ENCODE measurements at places on chromosomes 1 and 21.

DNA sequence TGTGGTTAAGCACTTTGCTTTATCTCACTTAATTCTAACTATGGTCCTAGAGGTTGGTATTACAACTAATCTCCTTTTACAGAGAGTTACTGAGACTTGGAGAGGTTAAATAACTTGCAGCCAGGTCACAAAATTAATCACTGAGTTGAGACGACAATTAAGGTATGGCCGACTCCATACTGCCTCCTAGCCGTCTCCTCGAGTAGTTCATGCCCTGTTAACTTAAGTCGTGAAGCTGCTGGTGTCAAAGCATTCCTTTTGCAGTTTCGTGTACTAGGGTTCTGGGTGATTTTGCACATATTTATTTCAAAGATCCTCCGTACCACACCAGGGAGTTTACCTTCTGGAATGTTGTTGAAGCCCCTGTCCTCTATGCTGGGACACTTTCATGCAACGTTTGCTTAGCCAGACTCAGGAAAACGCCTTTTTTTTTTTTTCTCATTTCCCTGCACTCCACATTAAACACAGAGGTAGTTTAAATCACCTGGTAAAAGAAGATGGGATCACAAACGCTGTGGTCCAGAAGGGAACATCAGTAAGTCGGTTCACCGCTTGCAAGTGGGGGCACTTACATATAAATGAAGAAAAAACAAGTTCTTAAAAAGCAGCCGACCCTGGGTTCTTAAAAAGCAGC lies 570 bp upstream of the NEK7 start:
- peak; percentile 82 for DNase-seq

GRCh38 chr1:208885650-208886049 lies 641.5 kb upstream of the PLXNA2 start:
- no peak for DNase-seq

- no peak for DNase-seq
These were observed 7.4 kb downstream of the IFNAR1 start for GRCh38 chr21:33332143-33332542.

GRCh38 chr1:54742282-54742681 lies 22.0 kb downstream of the PARS2 start:
- no peak for DNase-seq

DNA sequence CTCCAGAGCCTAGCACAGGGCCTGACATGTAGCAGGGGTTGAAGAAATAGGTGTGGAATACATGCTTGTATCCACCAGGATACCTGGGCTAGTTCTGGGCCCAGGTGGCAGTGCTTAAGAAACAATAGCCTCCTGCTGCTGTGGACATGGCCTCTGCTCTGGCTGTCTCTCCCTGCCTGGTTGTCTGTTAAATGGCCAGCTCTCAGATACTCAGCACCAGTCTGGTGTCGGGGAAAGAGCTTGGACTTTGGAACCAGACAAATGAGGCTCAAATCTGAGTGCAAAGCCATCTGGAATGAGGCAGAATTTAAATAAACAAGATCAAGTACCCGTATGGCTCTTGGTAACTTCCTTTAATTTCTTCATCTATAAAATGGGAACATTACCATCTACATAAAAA lies 31.5 kb downstream of the SESN2 start:
- DNase-seq = no peak

DNA sequence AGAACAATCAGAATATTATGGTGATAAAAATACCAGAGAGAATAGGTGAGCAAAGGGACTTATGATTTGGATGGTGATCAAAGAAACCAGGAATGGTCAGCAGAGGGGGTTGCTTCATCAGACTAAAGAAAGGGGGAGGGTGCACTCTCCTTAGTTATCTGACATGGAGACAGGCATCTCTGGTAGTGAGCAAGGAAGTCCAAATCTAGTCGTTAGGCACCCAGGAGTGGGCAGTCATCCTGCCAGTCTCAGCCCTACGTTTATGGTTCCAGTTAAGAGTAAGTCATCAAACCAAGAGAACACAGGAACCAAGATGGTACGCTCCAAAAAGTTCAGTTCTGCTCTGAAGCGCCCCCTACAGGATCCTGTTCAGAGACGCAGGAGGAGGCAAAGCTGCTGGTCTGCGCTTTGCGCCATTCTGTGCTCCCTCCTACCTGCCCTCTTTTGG lies 28.6 kb downstream of the EBNA1BP2 start:
- DNase-seq = no peak

DNA sequence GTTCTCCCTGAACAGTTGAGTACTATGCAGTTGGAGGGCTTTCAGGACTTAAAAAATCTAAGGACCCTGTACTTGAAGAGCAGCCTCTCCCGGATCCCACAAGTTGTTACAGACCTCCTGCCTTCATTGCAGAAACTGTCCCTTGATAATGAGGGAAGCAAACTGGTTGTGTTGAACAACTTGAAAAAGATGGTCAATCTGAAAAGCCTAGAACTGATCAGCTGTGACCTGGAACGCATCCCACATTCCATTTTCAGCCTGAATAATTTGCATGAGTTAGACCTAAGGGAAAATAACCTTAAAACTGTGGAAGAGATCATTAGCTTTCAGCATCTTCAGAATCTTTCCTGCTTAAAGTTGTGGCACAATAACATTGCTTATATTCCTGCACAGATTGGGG lies 48.7 kb upstream of the LRRC8C start:
- no peak for DNase-seq

DNA sequence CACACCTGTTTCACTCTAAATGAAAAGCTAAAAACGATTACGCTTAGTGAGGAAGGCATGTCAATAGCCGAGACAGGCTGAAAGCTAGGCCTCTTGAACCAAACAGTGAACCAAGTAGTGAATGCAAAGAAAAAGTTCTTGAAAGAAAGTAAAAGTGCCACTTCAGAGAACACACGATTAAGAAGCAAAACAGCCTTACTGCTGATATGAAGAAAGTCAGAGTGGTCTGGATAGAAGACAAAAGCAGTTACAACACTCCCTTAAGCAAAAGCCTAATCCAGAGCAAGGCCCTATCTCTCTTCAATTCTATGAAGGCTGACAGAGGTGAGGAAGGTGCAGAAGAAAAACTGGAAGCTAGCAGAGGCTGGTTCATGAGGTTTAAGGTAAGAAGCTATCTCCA lies 130.7 kb downstream of the SIPA1L2 start:
- DNase-seq = no peak

GRCh38 chr1:65958561-65959350 lies 166.1 kb downstream of the PDE4B start:
- DNase-seq = peak; percentile 62

GRCh38 chr1:207244409-207244801 lies 77.1 kb upstream of the CD55 start:
- DNase-seq = no peak

DNA sequence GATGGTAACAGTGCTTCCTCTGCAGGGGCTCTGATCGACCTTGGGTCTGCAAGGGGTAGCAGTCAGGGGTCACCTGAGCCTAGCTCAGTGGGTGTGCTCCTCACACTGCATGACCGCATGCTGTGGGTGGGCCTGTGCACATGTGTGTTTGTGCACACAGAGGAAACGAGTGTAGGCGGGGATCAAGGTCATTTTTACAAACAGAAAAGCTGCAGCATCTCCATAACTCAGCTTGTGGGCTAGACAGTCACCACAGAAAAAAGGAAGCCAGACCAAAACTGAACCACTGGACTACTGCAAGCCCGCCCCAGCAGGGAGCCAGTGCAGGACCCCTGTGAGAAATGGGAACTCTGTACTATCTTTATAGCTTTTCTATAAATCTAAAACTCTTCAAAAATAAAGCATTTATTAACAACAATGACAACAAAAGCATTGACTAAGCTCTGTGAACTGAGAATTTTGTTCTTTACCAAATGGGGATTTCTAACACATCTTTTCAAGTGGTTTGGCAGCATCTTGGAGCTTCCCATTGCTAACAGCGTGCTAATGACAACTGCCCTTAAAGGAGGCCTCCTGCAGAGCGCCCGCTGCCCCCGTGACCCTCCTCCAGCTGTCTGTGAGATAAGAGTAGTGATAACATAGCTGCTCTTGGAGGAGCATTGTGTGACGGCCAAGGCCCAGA lies 19.9 kb upstream of the NEK2 start:
- no peak for DNase-seq

- no peak for DNase-seq
These were observed 6.9 kb upstream of the NOS1AP start for GRCh38 chr1:162062542-162063015.
